T-cell (primary cell): ENCODE measurements at places on chromosomes 4 and X. TPM values are rescaled to one million over a fixed set of nuclear protein-coding genes. Genes with fewer than 3 reads are reported as not detected.

Gene FOXR2
- total RNA-seq = not detected

Gene SFRP2
- 0.36 TPM for total RNA-seq

Gene LAGE3
- 12.7 TPM for total RNA-seq

Gene CT83
- total RNA-seq = not detected

Gene P2RY4
- 1.2 TPM for total RNA-seq

Gene SYN1
- total RNA-seq = 0.21 TPM

Gene NUDT10
- 0.47 TPM for total RNA-seq

Gene EREG
- 0.44 TPM for total RNA-seq

Gene SSX2B
- not detected for total RNA-seq

Gene FAM156B
- total RNA-seq = 2.7 TPM

Gene MAML3
- 2.5 TPM for total RNA-seq

GRCh38 chrX:19684311-19684710 lies 169.0 kb upstream of the MAP3K15 start:
- DNase-seq = no peak

- DNase-seq = no peak
Observed at GRCh38 chr4:86563416-86563815, 30.7 kb upstream of the PTPN13 start.

- DNase-seq = no peak
Observed at GRCh38 chr4:187665086-187665485, 330.5 kb upstream of the ZFP42 start.

- DNase-seq = no peak
Observed at GRCh38 chr4:163087805-163088204, 78.9 kb downstream of the NAF1 start.

DNA sequence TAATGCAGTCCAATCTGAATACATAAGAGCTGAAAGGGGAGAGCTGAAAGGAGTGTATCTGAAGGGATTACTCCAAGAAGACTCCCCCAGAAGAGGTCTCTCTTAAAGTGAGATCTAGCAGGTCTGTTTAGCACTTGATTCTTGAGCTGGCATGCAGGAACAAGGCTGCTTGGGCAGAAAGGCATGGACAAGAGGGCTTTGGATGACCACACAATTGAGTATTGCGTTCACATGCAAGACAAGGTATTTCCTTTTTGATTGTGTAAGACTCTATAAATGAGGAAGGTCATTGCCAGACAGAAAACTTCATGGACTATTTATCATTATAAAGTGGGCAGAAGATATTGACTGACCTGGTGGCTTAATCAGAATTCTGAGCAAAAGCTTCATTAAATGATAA lies 145.5 kb upstream of the AFF2 start:
- DNase-seq = no peak

DNA sequence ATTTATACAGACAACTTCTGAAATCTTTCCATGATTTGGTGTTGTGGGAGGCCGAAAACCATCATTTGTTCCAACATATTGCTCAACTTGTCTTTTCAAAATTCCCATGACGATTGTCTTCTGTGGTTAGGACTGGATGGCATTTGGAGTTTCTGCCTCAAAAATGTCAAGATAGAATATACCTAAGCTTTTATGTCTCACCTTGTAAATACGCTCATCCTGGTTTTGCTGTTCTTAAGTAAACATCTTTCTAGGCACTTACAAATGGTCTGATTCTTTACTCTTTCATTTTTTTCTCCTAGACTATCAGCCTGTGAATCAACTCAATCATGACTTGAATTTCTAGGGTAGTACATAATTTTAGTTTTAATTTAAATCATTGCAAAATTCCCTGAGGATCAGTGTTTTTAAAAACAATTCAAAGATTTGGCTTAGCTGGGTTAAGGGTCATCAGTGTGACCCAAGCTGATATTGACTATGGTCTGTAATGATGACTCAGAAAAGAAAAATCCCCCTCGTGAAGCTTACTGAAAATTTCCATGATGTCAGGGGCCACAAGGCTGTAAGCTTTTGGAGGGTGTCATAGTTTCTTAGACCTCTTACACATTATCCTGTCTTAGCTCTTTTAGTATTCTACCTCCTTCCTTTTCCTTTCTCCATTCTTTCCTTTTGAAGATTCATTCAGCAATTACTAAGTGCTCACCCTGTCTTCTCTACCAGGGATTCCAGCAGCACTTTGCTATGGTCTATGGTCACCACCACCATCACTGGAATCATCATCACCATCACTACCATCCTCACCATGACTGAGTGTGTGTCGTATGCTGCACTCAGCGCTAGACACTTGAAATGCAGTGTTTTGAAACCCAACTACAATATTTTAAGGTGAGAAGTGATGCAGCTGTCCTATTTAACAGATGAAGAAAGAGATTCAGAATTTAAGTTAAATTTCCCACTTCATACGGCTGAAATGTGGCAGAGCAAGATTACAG lies 124.4 kb downstream of the CPE start:
- no peak for DNase-seq

GRCh38 chrX:20442597-20442996 lies 175.9 kb upstream of the RPS6KA3 start:
- DNase-seq = peak; percentile 81

GRCh38 chr4:83751336-83751949 lies 215.5 kb downstream of the GPAT3 start:
- no peak for DNase-seq

DNA sequence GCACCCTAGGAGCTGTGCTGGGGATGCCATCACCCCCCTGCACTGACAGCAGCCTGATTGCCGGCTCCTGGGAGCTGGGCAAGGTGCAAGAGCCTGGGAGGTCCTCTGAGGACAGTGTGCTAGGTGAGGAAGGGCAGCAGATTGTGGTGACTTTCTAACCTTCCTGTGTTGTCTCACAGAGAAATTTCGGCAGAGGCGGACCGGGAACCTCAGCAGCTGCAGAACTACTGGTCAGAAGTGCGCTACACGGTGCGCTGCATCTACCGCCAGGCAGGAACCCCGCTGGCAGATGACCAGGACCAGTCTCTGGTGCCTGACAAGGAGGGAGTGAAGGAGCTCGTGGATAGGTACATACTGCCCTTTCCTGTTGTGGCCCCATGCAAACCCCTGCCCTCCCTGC lies 89.8 kb downstream of the FAM193A start:
- no peak for DNase-seq

DNA sequence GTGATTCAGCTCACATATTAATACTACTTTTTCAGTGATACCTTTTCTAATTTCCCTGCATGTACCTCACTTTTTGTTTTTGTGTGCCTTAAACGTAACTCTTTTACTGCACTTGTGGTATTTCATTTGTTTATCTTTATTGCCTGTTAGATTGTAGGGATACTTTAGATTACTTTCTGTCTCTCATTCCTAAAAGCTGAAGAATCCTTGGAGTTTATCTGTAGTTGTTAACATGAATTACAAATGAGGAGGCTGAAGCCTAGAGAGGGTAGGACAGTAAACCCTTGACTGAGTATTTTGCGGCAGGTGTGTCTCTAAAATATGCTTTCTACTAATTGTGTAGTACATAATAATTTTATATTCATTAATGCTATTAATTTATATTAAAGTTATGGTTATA lies 34.9 kb downstream of the BMP2K start:
- DNase-seq = no peak

GRCh38 chr4:153181293-153181692 lies 22.9 kb upstream of the TRIM2 start:
- DNase-seq = no peak

- DNase-seq = no peak
Observed at GRCh38 chr4:47612116-47613023, 127.3 kb downstream of the ATP10D start.

DNA sequence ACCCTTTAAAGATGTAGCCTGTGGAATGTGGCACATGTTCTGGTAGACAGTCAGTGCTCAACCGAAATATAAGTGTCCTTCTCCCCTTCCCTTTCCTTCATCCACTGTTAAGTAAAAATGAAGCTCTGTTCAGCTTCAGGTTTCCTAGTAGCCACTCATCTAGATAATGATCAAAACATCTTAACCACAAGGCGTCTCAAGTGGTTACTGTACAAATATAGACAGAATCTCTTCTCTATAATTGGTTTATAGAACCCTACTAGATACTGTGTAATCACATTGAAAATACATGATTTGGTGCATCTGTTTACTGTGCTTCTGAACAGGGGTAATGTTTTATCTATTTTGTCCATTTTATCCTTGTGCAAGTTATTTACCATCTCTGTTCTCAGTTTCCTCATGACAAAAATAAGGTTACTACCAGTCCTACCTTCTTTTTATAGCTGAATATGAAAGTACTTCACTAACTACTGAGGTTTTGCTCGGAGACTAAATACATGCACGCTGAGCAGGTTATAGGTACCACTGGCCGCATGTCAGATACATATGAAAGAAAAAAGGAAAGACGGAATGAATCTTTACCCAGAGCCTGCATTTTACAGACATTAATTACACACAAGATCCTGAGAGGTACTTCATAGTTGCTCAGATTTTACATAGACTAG lies 20.3 kb upstream of the SLC25A4 start:
- no peak for DNase-seq

DNA sequence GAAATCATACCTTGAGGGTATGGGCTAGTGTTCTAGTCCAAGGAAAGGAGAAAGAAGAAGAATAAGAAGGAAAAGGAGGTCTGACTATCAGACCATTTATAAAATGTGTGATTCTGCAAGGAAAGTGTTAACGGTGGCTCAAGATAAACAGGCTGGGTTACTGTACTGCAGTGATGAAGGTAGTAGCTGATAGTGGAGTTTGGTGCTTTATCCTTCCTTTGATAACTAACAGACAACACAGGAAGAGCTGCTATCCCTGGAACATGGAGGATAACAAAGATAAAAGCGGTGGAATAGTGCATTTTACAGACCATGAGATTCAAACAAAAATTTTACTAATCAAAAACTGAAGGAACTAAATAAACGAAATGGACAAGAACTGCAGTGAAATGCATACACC lies 2.6 kb downstream of the UNC5C start:
- no peak for DNase-seq

- DNase-seq = no peak
Observed at GRCh38 chrX:147899379-147900114, 12.2 kb upstream of the FMR1 start.

DNA sequence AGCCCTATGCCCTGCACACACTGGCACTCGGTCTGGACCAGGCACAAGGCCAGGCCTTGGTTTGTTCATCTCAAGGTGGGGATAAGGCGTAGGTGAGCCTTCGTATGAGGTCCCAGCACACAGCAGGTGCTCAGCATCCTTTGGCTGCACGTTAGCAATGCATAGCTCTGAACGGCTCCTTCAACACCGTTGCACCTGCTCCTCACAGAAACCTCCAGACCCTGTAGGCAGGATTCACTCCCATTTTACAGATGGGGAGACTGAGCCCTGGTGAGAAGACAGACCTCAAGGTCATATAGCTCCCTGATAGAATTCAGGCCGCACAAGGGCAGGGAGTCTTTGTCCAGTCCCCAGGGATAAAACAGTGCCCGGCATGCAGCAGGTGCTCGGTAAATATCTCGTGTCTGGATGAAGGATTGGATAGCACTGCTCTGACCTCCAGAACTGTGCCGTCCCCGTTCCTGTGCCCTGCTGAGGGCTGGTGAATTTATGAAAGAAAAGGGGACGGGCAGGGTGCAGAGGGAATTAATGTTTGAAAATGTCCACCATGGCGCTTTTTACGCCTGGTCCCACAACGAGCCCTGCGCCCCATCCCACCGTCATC lies 2.4 kb downstream of the PPP2R2C start:
- DNase-seq = no peak

GRCh38 chrX:28135378-28136047 lies 154.3 kb upstream of the DCAF8L1 start:
- DNase-seq = no peak

DNA sequence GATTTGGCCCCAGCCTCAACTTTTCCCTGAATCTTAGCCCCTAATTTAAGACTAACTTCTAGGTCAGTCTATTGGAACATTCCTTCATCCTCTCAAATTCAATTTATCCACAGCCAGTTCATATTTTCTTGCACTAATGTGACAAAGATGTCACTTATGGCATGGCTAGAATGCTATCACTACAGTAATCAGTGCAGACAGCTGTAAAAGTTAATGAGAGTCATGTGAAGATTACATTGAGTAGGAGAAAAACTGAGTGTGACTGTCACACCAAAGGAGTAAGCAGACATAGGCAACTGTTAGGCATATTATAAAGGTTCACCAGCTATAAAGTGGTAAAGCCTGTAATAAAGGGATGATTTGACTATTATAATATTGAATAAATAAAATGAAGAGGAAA lies 42.6 kb downstream of the GABRG1 start:
- no peak for DNase-seq

DNA sequence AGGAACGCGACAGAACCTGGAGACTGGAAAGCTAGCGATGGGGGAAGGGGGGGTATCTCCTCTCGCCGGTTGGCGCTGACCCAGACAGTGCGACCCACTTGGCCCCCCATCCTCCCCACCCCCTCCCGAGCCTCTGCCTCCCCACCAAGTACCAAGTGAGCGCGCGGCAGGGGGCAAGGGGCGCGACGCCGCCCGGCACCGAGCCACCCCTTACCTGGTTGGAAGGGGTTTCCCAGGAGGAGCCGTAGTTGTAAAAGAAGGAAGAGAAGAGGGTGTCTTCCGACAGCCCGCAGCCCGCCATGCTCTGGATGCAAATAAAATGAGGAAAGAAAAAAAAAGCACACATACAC lies 112.2 kb downstream of the DHX15 start:
- peak; percentile 5 for DNase-seq

DNA sequence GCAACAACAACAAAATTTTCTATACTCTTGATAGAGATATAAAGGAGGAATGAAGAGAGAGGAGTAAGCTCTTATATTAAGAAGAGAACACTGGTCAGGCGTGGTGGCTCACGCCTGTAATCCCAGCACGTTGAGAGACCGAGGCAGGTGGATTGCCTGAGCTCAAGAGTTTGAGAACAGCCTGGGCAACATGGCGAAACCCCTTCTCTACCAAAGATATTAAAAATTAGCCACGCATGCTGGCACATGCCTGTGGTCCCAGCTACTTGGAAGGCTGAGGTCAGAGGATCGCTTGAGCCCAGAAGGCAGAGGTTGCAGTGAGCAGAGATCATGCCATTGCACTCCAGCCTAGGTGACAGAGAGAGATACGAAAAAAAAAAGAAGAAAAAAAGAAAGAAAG lies 102.4 kb downstream of the TEX11 start:
- DNase-seq = no peak

GRCh38 chrX:57772637-57773036 lies 92.6 kb upstream of the NLRP2B start:
- DNase-seq = no peak

DNA sequence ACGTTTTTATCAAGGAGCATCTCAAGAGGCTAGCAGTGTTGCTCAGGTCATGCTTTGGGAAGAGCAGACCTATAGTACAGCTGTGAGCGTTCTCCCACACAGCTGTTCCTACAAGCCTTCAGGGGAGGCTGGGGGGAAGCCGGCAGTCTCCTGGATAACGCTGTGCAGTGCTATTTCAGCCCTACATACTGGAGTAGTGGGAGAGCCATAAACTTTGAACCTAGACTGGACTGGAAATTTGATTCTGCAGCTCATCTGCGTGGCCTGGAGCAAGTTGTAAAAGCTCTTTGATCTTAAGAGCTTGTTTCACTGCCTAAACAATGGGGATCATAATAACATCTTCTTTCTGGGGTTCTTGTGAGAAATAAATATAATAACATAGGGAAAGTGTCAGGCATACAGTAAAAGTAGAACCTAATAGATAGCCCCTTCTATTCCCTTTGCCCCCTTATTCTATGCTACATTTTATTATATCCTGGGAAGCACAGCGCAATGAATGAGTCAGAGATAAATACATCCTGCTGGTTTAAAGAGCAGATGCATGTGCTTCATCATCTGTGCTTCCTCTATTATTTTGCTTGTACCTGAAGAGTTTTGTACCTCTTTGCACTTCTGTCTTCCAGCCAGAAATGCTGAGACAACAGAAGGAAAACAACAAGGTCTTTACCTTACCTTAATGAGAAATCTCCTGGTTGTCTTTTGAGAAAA lies 14.7 kb upstream of the AMBN start:
- DNase-seq = no peak
